NB4 (cell line): ENCODE measurements at places on chromosomes 1 and 21.

GRCh38 chr21:38329162-38329561, 72.4 kb downstream of the KCNJ15 start:
- no peak for DNase-seq

- no peak for DNase-seq
Measured at GRCh38 chr1:118825619-118826018, 162.5 kb downstream of the TBX15 start.

DNA sequence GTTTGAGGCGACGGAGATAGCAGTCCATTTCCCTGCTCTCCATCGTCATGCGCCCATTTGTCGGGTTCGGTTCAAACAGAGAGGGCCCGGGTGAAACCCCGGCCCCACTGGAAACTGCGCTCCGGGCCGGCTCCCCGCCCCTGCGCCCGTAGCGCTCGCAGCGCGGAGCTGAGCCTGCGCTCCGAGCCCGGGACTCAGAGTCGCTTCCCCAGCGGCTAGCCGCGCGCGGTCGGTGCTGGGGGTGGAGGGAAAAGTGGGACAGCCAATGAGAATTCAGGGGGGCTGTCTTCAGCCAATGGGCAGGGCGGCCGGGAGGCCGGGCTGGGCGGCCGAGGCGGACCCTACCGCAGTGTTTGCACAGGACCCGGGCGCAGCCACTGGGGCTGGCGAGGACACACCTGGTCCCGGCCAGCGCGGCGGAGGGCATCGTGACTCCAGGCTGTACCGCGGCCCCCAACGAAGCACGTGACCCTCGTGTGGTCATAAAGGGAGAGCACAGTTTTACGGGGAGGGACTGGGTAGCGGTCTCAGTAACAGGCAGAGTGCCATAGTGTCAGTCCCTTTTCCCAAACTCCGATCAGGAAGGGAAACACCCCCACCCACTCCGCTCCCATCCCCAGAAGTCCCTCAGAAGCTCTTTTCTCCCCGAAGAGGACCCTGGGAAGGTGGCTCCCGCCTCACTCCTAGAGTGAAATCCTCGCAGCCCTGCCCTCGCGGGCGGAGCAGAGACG, at the start of gene INKA2:
INKA2 (minus strand) TSS at position 202 of the 731 bp plus-strand sequence; CDS start at position 49, 153 bp downstream.
- DNase-seq = peak; percentile 91

DNA sequence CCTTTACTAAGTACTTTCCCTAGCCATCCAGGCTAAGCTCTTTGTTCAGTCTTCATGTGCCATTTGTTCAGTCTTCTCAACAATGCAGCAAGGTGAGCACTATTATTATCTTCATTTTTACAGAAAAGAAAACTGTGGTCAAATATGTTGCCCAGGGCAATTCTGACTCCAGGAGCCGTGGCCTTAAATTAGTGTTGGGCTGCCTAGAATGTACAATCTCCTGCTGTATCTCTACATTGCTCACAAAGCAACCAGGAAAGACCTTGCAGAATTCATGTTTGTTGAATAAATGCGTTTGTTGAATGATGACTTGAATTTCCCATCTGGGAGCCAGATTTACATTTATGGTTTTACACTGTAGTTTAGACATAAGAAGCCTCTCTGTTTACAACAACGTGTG, 14.2 kb downstream of the CD101 start:
- no peak for DNase-seq

- DNase-seq = no peak
Measured at GRCh38 chr1:40267767-40268187, 9.7 kb downstream of the ZMPSTE24 start.

- no peak for DNase-seq
Measured at GRCh38 chr1:235012436-235013210, 116.0 kb downstream of the TOMM20 start.

GRCh38 chr1:73859227-73859626, 338.7 kb downstream of the LRRIQ3 start:
- no peak for DNase-seq

- peak; percentile 65 for DNase-seq
Measured at GRCh38 chr1:96722161-96722922, 758 bp downstream of the PTBP2 start.

DNA sequence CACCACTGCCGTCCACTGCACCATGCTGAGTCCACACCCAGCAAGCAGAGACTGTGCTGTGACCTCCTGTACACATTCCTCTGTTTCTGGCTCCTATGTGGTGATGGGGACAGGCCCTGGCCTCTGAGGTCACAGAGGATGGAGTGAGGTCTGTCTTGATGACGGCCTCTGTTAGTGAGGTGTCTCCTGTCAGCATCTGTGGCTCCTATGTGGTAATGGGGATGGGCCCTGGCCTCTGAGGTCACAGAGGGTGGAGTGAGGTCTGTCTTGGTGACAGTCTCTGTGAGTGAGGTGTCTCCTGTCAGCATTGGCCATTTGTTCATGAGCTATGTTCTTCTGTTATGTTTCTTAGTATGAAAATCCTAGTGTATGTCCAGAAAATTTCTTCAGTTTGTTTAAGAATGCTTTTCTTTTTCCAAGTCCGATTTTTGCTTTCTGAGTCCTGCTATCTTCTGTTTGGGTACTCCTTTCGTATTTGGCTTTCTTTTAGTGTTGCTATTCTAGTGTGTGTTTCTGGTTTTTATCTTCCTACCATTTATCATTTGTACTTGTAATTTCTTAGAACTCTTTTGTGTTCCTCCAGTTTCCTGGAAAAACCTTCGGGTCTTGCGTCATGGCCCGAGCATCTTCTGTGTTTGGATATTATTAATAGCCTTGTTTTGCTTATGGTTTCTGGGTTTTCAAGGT, 13.4 kb downstream of the SNAP47 start:
- DNase-seq = no peak

DNA sequence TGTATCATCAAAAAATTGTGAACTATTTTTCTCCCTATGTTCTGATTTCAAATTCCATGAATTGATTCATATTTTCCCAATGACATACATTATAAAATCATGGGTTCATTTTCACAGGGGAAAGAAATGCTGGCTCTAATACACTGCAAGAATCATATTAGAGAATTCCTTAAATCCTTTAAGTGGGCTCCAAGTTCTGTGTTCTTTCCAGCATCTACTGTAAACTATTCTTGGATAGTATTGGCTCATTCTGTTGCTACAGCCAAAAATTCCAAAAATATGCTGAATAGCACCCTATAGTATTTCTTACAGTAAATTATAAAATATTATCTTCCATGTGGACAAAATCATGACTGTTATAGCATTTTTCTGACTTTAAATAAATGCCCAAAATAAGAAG, 19.0 kb upstream of the C1orf105 start:
- DNase-seq = no peak

GRCh38 chr1:208190784-208191183, 53.4 kb downstream of the PLXNA2 start:
- no peak for DNase-seq

GRCh38 chr1:84936116-84936810, 43.3 kb upstream of the LPAR3 start:
- DNase-seq = peak; percentile 73

DNA sequence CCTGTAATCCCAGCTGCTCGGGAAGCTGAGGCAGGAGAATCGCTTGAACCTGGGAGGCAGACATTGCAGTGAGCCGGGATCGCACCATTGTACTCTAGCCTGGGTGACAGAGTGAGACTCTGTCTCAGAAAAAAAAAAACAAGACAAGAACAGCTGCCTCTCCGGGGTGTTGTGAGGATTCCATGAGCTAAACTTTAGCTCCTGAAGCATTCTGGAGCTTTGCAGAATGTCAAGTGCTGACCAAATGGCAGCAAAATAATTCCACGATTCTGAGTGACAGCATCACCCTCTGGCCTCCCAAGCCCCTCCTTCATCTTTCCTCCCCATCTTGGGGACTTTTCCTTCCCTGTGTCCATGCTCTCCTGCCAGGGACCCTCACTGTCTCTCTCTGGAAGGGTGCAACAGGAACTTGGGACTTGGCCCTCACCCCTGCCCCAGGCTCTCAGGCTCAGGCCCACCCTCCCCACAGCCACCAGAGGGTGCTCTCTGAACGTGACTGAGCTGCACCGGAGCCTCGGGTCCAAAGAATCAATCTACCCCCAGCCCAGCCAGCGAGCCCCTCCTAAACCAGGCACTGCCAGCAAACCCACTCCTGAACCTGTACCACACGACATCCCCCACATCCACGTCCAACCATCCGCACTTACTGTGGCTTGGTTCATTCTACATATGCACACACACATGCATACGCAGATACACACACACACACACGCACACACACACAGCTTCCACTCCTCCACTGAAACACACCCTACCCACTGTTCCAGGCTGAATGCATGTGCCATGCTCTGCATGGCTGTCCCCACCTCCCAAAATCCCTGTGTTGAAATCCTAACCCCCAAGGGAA, 45.7 kb downstream of the ACOT7 start:
- DNase-seq = peak; percentile 49

- no peak for DNase-seq
Measured at GRCh38 chr21:44712203-44713028, 1.0 kb upstream of the TSPEAR start.

DNA sequence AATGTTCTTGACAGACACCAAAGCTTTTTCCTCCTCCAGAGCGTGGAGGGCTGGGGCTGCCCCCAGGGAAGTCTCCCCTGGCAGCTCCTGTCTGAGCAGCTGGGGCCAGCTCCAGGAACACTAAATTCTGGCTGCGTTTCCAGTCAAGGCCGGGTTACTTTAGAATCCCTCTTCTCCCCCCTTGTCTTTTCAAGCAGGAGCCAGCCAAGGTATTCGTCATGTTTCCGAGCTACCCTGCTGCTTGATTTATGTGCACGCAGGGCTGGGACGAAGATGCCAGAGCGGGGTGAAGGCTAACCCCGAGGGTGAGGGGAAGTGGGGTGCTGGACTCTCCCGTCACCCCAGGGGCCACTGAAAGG, 68.1 kb upstream of the ANGPTL1 start:
- DNase-seq = no peak

- DNase-seq = no peak
Measured at GRCh38 chr1:32249831-32250525, 1.1 kb upstream of the LCK start.

- DNase-seq = no peak
Measured at GRCh38 chr1:181353526-181353925, 129.8 kb upstream of the CACNA1E start.

GRCh38 chr1:89271341-89272015, 1.2 kb downstream of the GBP5 start:
- DNase-seq = peak; percentile 42

GRCh38 chr1:50308878-50309277, 114.4 kb downstream of the DMRTA2 start:
- DNase-seq = peak; percentile 62

GRCh38 chr1:55623311-55623710, 408.1 kb upstream of the USP24 start:
- no peak for DNase-seq

GRCh38 chr1:19616489-19616888, 27.6 kb upstream of the NBL1 start:
- DNase-seq = no peak

DNA sequence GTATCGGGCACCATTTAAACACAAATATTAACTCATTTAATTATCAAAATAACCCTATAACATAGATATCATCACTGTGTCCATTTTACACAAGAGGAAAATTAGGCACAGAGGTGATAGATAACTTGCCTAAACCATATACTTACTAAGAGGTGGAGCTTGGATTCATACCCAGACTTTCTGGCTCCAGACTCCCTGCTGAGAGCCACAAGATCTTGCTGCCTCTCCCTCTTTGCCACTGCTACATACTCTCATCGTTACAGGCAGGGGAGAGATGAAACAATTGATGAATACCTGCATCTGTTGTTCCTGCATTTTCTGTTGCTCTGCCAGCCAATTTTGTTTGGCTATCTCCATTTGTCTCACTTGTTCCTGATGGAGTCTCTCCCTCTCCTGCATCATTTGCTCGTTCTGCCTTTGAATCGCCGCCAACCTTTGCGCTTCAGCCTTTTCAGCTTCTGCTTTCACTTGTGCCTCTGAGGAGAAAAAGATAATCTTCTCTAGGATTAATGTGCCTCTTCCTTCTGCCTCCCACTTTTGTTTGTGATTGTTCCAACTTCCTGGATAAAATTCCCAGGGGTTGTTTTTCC, 10.6 kb downstream of the GBP5 start:
- DNase-seq = no peak

DNA sequence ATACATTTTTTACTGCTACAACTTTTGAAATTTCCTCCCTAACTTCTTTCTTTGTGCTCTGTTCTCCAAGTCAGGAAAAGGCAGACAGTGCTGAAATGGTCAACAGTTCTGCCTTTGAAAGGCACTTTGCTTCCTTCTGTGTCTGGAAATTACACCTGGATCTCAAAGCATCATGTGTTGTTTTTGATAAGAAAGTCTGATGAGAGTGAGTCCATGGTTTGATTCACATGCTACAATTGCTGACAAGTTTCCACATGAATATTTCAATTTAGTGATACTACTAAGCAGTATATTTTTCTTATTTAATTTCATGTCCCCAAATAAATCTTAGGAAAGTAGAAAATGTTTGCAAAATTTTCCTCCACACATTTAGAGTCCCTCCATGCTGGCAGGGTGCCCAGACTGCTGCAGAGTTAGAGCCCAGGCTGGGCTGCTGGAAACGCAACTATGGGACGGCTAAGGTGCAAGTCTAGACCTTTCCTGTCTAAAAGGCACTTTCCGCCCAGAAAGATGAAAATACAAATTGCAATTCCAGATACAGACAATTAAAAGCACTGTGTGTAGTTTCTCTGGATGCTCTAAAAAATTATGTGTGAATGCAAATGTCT, 96.6 kb upstream of the RUNX1 start:
- DNase-seq = no peak

- no peak for DNase-seq
Measured at GRCh38 chr21:42002421-42002958, 7.7 kb downstream of the ZBTB21 start.

DNA sequence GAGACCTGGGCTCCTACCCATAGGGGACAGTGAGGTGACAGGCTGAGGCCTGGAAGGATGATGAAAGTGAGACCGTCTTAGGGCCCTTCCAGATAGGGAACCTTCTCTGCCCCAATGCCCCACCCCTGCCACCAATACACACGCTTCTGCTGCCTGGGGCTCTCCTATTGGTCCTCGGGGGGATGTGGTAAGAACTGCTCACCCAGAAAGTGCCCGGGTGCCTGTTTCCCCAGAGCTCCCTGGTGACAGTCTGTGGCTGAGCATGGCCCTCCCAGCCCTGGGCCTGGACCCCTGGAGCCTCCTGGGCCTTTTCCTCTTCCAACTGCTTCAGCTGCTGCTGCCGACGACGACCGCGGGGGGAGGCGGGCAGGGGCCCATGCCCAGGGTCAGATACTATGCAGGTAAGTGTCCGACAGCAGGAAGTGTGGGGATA, 948 bp downstream of the SEMA4A start:
- DNase-seq = peak; percentile 92

GRCh38 chr1:22273686-22274681, 131.1 kb upstream of the WNT4 start:
- no peak for DNase-seq

GRCh38 chr1:40936931-40937339, 42.6 kb upstream of the CTPS1 start:
- DNase-seq = peak; percentile 68

DNA sequence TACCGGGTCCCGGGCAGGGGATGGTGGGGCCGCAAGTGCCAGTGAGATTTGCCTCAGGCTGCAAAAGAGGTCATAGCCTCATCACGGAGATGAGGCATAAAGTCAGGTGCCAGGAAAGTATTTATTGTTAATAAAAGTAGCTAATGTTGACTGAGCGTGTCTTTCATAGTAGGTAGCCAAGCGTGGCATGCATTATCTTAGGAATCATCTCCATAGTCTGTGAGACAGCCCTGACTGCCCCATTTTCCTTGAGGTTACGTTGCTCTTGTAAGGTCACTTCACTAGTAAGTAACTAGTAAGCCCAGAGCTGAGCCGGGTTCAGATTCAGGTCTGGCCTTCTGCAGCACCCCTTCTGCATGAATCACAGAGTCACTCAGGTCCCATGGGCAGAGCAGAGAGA, 174.2 kb downstream of the CAMTA1 start:
- DNase-seq = no peak

GRCh38 chr1:186295980-186296379, 79.1 kb downstream of the TPR start:
- no peak for DNase-seq
